ENCODE measurements at places on chromosomes 1 and 21.

- no peak for DNase-seq
Observed at GRCh38 chr21:33836408-33836807, 79.2 kb downstream of the ATP5PO start.

GRCh38 chr1:77671836-77672235 is 10.6 kb downstream of the ZZZ3 start:
- no peak for DNase-seq

DNA sequence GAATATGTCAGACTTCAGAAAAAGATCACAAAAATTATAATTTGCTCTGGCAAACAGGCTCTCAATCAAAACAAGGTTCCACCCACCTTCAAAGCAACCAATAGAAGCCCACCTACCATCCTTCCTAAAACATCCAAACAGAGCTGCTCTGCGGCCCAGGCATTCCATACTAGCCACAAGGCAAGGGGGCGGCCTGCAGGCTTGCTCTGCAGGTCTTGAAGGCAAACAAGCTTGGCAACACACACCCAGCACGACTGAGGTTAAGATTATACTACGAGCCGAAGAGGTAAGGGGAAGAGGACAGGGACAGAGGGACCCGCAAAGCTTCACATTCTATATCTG is 207.3 kb downstream of the SLC45A1 start:
- no peak for DNase-seq

DNA sequence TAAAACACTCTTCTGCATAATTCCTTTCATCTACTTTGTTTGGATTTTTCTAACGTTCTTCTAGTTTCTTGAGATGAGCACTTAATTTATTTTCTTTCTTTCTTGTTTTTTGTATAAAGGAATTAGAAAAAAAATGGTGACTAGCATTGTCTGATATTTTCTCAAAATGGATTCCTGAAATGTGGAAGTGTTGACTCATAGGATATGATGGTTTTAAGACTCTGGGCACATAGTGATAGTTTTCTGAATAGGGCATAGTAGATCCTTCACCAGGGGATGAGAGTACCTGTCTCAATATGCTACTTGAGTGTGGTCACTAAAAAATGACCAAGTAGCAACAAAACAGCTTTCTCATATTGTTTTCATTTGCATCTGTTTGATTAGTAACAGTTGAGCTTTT is 100.9 kb downstream of the PEX14 start:
- no peak for DNase-seq

- no peak for DNase-seq
Observed at GRCh38 chr1:203914292-203914691, 52.9 kb downstream of the SNRPE start.

- DNase-seq = no peak
Observed at GRCh38 chr1:48203287-48203900, 19.1 kb upstream of the SLC5A9 start.

DNA sequence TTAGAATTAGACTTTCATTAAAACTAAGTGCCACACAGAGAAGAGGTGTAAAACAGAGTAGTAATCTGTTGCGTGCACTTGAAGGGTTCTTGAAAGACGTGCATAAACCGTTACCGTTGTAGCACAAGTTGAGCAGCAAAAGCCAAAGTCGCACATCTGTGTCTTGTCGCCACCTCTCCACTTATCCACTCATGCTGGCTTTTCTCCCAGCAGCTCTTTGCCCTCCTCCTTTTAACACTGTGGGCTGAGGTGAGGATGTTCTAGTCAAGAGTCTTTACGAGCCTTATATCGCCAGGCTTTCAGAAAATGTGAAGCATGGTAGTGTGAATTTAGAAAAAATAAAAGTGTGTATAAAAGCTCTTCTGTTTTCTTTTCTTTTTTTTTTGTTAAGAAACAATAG is 48.0 kb downstream of the NR5A2 start:
- no peak for DNase-seq

DNA sequence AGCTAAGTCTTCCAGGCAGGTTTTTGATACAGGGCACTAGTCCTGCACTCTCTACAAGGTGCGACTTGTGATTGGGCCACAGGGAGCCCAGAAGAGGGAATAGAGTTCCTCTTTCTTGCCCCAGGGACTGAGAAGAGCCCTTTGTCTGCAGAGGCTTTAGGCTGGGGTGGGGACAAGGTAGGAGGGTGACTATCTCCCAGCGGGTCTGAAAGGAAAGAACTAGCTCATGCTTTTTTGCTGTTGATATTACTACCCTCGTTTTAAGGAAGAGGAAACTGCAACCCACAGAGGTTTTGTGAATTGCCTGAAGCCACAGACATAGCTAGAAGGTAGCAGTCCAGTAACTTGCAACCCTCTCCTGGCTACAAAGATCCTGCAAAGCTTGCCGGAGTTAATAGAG is 615.2 kb downstream of the MATN1 start:
- DNase-seq = no peak

- DNase-seq = no peak
Observed at GRCh38 chr1:40808909-40809308, 25.3 kb downstream of the KCNQ4 start.

DNA sequence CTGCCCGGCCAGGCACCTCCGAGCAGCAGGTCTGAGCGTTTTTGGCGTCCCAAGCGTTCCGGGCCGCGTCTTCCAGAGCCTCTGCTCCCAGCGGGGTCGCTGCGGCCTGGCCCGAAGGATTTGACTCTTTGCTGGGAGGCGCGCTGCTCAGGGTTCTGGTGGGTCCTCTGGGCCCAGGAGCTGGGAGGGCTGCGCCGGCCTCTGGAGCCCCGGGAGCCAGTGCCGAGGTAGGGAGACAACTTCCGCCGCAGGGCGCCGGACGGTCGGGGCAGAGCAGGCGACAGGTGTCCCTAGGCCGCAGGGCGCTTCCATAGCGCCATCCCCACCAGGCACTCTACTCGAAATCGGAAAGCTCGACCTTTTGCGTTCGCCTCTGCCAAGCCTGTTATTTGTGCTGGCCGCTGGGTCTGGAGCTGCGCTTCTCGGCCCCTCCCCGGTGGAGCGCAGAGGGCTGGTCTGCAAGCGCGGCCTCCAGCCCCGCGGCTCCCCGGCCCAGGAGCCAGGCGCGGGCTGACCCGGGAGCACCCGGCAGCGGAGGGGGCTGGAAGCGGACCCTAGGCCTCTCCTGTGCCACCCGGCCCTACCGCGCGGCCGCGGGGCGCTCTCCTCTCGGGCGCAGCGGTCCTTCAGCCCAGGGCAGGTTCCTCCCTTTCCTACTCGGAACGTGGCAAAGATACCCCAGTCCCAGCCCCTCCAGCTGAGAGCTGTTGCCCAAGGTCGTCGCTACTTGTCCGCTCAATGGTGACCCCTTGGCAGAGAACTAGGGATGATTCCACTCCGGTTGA is 2.2 kb downstream of the SIM2 start:
- DNase-seq = no peak

All from effector memory CD4-positive, alpha-beta T cell (primary cell).